ENCODE measurements at places on chromosomes 1 and 21.

GRCh38 chr1:153728305-153729066 lies 636 bp downstream of the INTS3 start:
- DNase-seq = peak; percentile 45

- peak; percentile 61 for DNase-seq
Observed at GRCh38 chr1:226061841-226062557, 517 bp upstream of the H3-3A start.

DNA sequence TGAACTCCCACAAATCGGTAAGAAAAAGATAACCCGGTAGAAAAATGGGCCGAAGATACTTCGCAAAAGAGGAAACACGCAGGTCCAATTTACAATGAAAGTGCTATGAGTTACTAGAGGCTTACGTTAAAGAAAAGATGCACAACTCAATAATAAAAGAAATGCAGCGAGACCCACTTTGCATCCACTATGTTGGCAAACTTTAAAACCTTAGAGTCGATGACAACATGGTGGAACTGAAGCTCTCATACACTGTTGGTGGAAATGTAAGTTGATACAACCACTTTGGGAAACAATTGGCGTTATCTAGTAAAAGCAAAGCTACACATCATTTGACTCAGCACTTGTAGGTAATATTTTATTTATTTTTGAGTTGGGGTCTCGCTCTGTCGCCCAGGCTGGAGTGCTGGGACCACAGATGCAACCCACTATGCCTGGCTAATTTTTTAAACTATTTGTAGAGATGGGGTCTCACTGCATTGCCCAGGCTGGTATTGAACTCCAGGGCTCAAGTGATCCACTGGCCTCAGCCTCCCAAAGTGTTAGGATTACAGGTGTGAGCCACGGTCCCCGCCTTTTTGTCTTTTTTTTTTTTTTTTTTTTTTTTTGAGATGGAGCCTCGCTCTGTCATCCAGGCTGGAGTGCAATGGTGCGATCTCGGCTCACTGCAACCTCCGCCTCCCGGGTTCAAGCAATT lies 696 bp upstream of the GPATCH3 start:
- no peak for DNase-seq

DNA sequence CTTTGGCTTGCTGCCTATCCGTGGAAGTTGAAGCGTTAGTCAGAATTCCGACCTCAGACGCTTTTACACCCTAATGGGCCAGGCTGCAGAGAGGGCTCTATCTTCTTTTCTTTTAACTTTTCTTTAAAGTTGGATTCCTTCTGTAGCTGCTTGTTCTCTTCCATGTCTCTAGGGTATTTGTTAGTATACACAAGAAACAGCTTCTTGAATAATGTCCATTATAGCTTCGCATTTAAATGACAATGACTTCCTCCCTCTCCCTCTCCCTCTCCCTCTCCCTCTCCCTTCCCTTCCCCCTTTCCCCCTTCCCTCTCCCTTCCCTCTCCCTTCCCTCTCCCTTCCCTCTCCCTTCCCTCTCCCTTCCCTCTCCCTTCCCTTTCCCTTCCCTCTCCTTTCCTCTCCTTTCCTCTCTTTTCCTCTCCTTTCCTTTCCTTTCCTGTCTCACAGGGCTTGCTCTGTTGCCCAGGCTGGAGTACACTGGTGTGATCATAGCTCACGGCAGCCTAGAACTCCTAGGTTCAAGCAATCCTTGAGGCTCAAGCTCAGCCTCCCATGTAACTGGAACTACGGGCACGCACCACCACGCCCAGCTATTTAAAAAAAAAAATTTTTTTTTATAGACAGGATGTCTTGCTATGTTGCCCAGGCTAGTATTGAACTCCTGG lies 33.0 kb downstream of the RIPPLY3 start:
- no peak for DNase-seq

- no peak for DNase-seq
Observed at GRCh38 chr1:219339466-219339865, 165.8 kb downstream of the LYPLAL1 start.

- DNase-seq = no peak
Observed at GRCh38 chr1:62439652-62440371, 3.0 kb downstream of the USP1 start.

GRCh38 chr1:216617081-216617875 lies 106.0 kb downstream of the ESRRG start:
- no peak for DNase-seq

- DNase-seq = no peak
Observed at GRCh38 chr1:11518016-11518701, 39.2 kb downstream of the DISP3 start.

DNA sequence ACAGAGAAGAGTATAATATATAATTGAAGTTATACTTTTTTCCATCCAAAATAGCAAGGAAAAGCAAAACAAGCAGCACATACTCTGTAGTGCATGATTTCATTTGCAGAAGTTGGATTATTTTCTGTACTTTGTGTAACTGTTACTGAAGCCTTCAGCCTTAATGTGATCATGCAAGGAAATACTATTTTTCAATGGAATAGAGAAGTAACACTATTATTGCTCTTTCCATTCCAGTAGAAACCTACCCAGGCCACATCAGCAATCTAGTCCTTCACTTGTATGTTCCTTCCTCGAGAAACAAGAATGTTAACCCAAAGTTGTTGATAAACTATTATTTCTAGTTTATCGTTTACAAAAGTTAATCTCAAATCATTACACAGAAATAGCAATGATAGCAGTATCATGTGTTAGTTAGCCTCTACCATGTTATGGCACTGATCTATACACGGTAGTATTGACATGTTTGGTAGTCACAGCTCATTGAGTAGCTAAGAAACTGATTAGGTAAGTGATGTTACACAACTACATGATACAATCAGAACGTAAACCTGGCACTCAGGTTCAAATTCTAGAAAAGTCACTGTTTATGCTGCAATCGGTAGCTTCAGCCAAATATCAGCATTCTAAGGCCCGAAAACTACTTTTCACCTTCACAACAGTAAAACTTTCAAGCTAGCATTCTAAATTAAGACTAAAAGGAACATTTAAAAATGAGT lies 37.6 kb upstream of the CHRM3 start:
- DNase-seq = no peak

GRCh38 chr21:42590431-42591131 lies 62.8 kb upstream of the PDE9A start:
- no peak for DNase-seq
